ENCODE measurements at places on chromosomes 3 and 15.

DNA sequence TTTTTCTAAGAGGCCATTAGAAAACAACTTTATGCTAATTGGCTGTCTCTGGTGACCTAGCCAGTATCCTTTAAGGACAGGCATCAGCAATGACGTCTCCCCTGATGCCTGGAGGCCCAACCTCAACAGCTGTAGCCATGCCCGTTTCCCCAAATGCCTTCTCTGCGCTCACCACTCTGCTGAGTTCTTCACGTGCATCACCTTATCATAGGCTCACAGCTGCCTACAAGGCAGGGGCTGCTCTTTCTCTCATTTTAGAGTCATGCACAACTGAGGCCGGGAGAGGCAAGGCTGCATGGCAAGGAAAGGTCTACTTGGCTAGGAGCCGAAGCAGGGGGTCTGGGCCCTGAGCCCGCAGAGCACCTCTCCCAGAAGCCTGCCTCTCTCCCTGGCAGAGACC is 43.9 kb upstream of the SEC13 start:
- no peak for DNase-seq

GRCh38 chr15:101426761-101427333 is 62.7 kb downstream of the PCSK6 start:
- DNase-seq, result no peak

- peak; percentile 42 for DNase-seq
These were observed 1.9 kb downstream of the KBTBD8 start for GRCh38 chr3:67000009-67000408.

- DNase-seq, result peak; percentile 69
These were observed 46.3 kb upstream of the CDV3 start for GRCh38 chr3:133527081-133527715.

DNA sequence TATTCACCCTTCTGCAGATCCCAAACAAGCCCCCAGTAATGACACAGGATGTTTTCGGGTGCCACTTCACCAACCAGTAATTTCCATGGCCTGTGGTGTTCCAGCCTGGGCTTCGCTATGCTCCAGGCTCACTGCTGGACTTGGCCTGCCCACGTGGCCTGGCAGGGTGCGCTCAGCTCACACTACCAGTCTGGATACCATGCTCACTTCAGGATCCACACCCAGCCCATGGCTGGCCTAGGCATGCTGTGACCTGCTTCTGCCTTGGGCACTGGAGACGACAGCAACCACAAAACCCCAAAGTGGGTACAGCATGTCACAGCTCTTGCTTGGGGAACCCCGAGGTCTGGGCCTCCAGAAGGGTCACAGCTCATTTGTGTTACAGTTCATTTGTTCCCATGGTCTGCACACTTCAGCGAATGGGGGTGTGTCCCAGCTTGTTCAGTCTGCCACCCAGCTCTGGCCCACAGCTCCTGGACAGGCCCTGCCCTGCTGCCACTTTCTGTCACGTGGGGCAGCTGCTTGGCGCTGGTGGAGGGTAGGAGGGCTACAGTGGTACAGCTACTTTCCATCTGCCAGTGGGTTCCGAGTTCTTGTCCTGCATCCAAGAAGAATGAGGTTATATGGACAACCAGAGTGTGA is 650.8 kb downstream of the MCTP2 start:
- DNase-seq, result no peak

- no peak for DNase-seq
These were observed 6.6 kb downstream of the TM6SF1 start for GRCh38 chr15:83113881-83114674.
